WTC11 (cell line): ENCODE measurements at places on chromosomes 1 and 21. TPM values are rescaled to one million over a fixed set of nuclear protein-coding genes. Genes with fewer than 3 reads are reported as not detected.
A peak's percentile ranks its signal among the peaks of the same experiment; 100 is the strongest.

GRCh38 chr1:2132222-2133038 is 62.1 kb downstream of the FAAP20 start:
- H3K27me3 ChIP-seq = no peaks in the 10 kb centered on the region; the same call in 1 of the 2 replicates
- peak overlapping the region; percentile 58 for H3K4me3 ChIP-seq
- peaks cover 20% of the 10 kb centered on the region for H3K4me1 ChIP-seq
- peak; percentile 70 for DNase-seq

- H3K36me3 ChIP-seq = no peaks in the 10 kb centered on the region
- no peak overlapping the region; the same call in 1 of the 2 replicates for H3K27ac ChIP-seq
- H3K4me1 ChIP-seq = peaks cover 6% of the 10 kb centered on the region
- H3K4me3 ChIP-seq = no peak overlapping the region
- no peaks in the 10 kb centered on the region; the same call in 1 of the 2 replicates for H3K27me3 ChIP-seq
- no peak for DNase-seq
These were observed 43.1 kb downstream of the WARS2 start for GRCh38 chr1:119097380-119097779.

DNA sequence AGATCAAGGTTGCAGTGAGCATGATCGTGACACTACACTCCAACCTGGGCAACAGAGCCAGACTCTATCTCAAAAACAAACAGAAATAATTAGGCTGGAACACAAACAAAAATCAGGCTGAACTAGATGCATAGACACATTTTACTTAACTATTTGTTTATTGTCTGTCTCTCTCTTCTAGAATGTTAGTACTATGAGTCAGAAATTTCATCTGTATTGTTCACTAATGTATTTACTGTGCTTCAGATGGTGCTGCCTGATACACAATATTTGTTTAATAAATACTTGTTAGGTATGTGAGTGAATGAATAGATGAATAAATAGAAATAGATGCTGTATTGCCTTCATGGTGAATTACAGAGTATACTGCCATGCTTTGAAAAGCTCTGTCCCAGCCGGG is 6.0 kb upstream of the LIN28A start:
- no peaks in the 10 kb centered on the region for H3K27me3 ChIP-seq
- H3K27ac ChIP-seq = no peak overlapping the region

- H3K27me3 ChIP-seq = peaks cover 6% of the 10 kb centered on the region
- no peak overlapping the region for H3K4me3 ChIP-seq
- no peak for DNase-seq
- peaks cover 22% of the 10 kb centered on the region for H3K36me3 ChIP-seq
These were observed 170.1 kb downstream of the SEC16B start for GRCh38 chr1:177799746-177800145.

TEX38 gene
- 0.17 to 0.21 TPM (median 0.18 TPM) in 3 replicates for total RNA-seq

DNA sequence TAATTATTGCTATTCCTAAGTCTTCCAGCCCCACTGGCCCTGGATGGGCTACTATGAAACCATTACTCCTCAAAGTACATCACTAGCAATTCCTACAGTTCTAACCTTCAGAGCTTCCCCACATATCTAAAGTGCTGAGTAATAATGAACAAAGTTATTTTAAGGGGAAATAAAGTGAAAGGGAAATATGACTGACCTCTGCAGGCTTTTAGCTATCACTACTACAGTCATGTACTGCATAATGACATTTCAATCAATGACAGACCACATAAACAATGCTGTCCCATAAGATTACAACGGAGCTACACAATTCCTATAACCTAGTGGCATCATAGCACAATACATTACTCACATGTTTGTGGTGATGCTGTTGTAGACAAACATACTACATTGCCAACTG is 32.5 kb upstream of the ASPM start:
- no peak for DNase-seq
- no peaks in the 10 kb centered on the region for H3K4me1 ChIP-seq
- H3K27me3 ChIP-seq = no peaks in the 10 kb centered on the region
- H3K4me3 ChIP-seq = no peak overlapping the region
- H3K27ac ChIP-seq = no peak overlapping the region
- H3K36me3 ChIP-seq = peaks cover 24% of the 10 kb centered on the region

DNA sequence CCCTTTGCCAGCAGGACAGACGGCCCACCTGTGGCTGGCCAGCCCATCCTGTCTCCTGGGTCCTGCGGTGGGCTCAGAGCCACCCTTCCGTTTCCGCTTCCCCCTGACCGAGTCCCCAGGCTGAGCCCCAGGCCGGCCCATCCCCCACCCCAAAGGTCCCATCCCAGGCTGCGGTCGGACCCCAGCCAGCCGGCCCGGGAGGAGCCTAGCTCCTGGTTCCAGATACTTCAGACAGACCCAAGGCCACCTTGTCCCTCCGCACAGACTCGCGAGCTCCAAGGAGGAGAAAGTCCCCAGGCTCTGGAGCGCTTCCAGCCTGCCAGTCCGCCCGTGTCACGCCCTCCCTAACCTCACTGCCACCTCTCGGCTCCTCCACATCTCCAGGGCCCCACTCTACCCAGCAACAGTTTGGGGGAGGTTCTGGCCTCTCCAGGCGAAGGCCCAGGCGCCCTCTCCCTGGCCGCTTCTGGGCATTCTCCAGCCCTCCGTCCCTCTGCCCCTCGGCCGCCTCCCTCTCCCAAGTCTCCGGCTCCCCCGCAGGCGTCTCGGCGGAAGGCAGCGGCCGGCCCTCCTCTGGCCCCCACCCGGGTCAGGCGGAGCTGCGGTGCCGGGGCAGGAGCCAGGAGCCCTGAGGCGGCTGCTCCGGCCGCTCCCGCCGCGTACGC is 835 bp downstream of the LRRN2 start:
- peaks cover 26% of the 10 kb centered on the region for H3K4me1 ChIP-seq
- no peaks in the 10 kb centered on the region for H3K36me3 ChIP-seq
- H3K4me3 ChIP-seq = peak overlapping the region; percentile 81
- DNase-seq = peak; percentile 50
- peaks cover 62% of the 10 kb centered on the region for H3K27me3 ChIP-seq

CCDC17 gene
- 2.1 to 3.5 TPM (median 2.4 TPM) in 3 replicates for total RNA-seq

DNA sequence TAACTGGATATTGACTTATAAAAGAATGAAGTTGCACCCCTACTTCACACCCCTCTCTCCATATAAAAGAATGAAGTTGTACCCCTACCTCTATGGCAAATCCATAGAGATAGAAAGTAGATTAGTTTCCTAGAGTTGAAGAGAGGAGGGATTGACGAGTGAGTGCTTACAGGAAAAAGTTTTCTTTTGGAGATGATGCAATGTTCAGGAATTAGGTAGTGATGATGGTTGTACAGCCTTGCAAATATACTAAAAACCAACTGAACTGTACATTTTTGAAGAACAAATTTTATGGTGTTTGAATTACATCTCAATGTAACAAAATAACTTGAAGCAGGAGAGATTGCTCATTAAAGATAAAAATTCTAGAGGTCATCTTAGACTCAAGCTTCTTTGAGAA is 272.9 kb downstream of the GPR52 start:
- no peaks in the 10 kb centered on the region for H3K4me1 ChIP-seq
- H3K4me3 ChIP-seq = no peak overlapping the region
- no peak for DNase-seq
- H3K27me3 ChIP-seq = no peaks in the 10 kb centered on the region

HCRTR1 gene
- total RNA-seq = 0.13 to 0.23 TPM (median 0.14 TPM) in 3 replicates

GRCh38 chr21:33967086-33967571 is 51.5 kb upstream of the ATP5PO start:
- DNase-seq = no peak
- no peak overlapping the region for H3K27ac ChIP-seq
- peaks cover 23% of the 10 kb centered on the region for H3K4me1 ChIP-seq
- H3K4me3 ChIP-seq = no peak overlapping the region

LMO4 gene
- total RNA-seq = 72.5 to 88.9 TPM (median 73.7 TPM) in 3 replicates

DNA sequence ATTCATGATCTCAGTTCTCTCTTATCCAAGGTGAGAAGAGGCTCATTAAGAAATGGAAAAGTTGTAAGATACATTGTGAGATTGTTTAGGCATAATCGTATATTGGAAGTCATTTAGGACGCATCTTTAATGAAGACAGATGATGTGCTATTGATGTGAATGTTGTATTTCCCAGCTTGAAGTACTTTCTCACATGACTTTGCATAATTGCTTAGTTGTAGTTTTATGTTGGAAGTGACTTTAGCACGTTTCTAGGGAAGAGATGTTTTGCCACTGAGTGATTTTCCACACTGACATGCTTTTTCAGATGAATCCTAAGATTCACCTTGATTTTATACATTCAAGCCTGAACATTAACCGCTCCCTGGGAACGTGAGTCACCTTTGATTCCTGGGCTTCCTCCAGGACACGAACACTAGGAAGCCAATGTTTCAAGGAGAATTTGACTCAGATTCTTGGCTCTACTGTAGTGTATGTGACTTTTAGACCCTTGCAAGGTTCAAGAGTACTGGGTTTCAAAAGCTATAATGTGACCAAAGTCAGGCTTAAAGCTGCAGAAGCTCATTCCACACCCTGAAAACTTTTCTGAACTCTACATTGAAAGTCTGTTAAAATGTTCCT is 27.9 kb downstream of the ANGEL2 start:
- peaks cover 87% of the 10 kb centered on the region for H3K36me3 ChIP-seq
- peaks cover 41% of the 10 kb centered on the region for H3K4me1 ChIP-seq
- no peak overlapping the region for H3K4me3 ChIP-seq
- H3K27me3 ChIP-seq = no peaks in the 10 kb centered on the region
- no peak for DNase-seq

GRCh38 chr21:17915976-17916375 is 96.8 kb upstream of the C21orf91 start:
- H3K27me3 ChIP-seq = no peaks in the 10 kb centered on the region; the same call in 1 of the 2 replicates
- peaks cover 44% of the 10 kb centered on the region for H3K36me3 ChIP-seq
- no peaks in the 10 kb centered on the region for H3K4me1 ChIP-seq
- H3K4me3 ChIP-seq = no peak overlapping the region
- no peak overlapping the region for H3K27ac ChIP-seq
- DNase-seq = no peak
